ENCODE measurements at places on chromosomes 7 and 10. TPM values are rescaled to one million over a fixed set of nuclear protein-coding genes. Genes with fewer than 3 reads are reported as not detected.
A peak's percentile ranks its signal among the peaks of the same experiment; 100 is the strongest.

HEPACAM2 gene
- total RNA-seq = not detected

CADPS2 gene
- 11.1 TPM for total RNA-seq

- peak overlapping the region; percentile 57 for H3K27ac ChIP-seq
- DNase-seq = peak; percentile 33
- H3K4me1 ChIP-seq = peaks cover 99% of the 10 kb centered on the region
- H3K4me3 ChIP-seq = no peak overlapping the region
Measured at GRCh38 chr7:130986261-130986690, 252.3 kb upstream of the KLF14 start.

DNA sequence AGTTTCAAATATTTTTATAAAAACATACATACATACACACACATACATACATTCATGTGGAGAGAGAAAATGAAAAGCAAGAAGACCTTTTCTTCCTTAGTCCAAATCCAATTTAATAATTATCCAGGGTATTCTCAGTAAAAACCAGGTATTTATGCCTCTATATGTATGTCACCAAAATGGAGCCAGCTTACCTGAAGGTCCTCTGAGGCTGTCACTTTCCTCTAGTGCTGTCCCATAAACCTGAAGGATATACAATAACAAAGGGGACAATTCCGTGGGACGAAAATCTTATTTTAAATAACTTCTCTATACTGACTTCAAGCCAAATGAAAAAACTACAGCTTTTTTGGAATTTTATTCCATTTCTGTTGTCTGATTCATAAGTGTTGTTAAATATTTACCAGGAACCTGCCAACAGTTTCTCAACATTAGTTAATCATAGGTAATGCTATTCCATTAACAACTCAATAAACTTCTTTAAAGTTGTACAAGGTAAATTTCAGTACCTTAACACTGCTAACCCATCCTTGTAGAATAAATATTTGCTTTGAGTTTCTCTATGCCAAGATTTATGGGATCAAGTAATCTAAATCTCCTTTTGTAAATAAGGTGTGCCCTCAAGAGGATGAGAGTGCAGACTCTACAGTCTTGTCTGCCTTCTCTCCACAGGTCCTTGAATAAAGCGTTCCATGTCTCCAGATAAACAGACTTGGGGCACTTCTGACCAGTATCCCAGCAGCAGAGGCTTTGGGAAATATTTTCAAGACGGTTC lies 260.3 kb downstream of the AHR start:
- H3K27ac ChIP-seq = no peak overlapping the region
- no peak overlapping the region for H3K4me3 ChIP-seq
- no peaks in the 10 kb centered on the region for H3K36me3 ChIP-seq
- H3K4me1 ChIP-seq = peaks cover 15% of the 10 kb centered on the region

DNA sequence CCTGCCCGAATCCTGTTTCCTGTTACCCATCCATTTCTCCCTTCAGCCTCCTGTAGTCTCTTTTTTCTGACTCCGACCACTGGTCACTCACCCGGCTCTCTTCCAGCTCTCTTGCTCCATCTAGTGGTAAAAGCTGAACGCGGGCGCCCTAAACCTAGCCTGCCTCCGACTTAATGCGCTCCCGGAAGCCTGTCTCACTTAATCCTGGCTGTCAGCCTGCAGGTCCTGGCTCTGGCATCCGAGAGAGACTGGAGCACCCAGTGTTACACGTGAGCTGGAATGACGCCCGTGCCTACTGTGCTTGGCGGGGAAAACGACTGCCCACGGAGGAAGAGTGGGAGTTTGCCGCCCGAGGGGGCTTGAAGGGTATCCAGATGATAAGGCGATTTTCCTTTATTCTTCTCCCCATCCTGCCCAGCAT lies 10.3 kb downstream of the SUMF2 start:
- no peaks in the 10 kb centered on the region for H3K27me3 ChIP-seq
- no peak overlapping the region for H3K27ac ChIP-seq
- H3K36me3 ChIP-seq = peaks cover 12% of the 10 kb centered on the region

GRCh38 chr10:90658791-90659190 lies 199.0 kb downstream of the HTR7 start:
- H3K27me3 ChIP-seq = no peaks in the 10 kb centered on the region
- DNase-seq = no peak
- no peak overlapping the region for H3K27ac ChIP-seq
- no peaks in the 10 kb centered on the region for H3K4me1 ChIP-seq

DNA sequence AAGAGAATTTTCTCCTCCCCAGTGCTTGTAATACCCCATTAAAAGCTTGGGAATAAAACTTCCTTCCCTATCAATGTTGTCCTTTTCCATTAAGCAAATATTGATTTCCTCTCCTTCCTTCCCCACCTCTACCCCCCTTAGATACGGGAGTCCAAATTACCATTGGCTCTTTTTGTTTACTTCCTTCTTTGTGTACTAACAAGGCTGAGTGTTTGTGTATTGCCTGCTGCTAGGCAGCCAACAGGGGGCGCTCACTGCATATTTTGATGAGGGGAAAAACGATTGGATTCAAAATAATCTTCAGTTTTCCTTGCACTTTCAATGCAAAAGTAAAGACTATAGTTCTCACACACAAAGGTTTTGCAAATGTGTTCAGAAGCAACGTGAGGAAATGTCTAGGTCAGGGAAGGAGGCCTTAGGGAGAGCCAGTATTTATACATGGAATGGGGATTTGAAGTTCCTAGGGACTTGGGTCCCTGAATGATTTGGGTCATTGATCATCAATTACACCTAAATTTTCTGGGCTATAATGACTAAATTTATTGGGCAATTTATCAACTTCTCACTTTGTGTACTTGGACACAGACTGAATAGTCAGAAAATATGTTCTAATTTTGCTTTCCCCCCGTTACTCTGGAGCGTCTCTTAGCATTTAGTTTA lies 23.6 kb upstream of the VPS41 start:
- no peaks in the 10 kb centered on the region for H3K27me3 ChIP-seq
- no peak overlapping the region for H3K4me3 ChIP-seq
- H3K36me3 ChIP-seq = no peaks in the 10 kb centered on the region
- no peaks in the 10 kb centered on the region for H3K4me1 ChIP-seq

GRCh38 chr10:33476757-33477273 lies 142.3 kb upstream of the NRP1 start:
- H3K27ac ChIP-seq = no peak overlapping the region
- DNase-seq = peak; percentile 40
- no peaks in the 10 kb centered on the region for H3K27me3 ChIP-seq
- no peak overlapping the region for H3K4me3 ChIP-seq

GRCh38 chr10:108663587-108663986 lies 1259.7 kb downstream of the XPNPEP1 start:
- no peak overlapping the region for H3K4me3 ChIP-seq
- H3K27ac ChIP-seq = no peak overlapping the region
- no peaks in the 10 kb centered on the region for H3K36me3 ChIP-seq
- DNase-seq = no peak
- no peaks in the 10 kb centered on the region for H3K27me3 ChIP-seq
- H3K4me1 ChIP-seq = no peaks in the 10 kb centered on the region

- H3K36me3 ChIP-seq = no peaks in the 10 kb centered on the region
- DNase-seq = no peak
- no peaks in the 10 kb centered on the region for H3K4me1 ChIP-seq
- no peak overlapping the region for H3K4me3 ChIP-seq
Measured at GRCh38 chr7:51797371-51797770, 480.8 kb upstream of the COBL start.

DNA sequence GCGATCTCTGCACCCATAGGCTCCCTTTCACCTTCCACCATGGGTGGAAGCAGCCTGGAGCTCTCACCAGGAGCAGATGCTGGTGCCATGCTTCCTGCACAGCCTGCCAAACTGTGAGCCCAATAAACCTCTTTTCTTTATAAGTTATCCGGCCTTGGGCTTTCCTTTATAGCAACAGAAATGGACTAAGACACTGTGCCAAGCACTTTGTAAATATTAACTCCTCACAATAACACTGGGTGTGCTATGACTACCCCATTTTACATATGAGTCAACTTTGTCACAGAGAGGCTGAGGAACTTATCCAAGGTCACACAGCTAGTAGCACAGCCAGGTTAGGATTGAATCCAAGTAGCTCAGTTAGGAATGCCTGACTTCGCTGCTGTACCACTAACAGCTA lies 79.7 kb upstream of the KCNMA1 start:
- H3K27me3 ChIP-seq = peaks cover 25% of the 10 kb centered on the region
- H3K4me3 ChIP-seq = no peak overlapping the region
- H3K27ac ChIP-seq = no peak overlapping the region
- H3K36me3 ChIP-seq = no peaks in the 10 kb centered on the region
- no peak for DNase-seq

Data from heart right ventricle (tissue), 16 donors.